Dermis microvascular lymphatic vessel endothelial cell (primary cell): ENCODE measurements at places on chromosomes 2 and 18.

DNA sequence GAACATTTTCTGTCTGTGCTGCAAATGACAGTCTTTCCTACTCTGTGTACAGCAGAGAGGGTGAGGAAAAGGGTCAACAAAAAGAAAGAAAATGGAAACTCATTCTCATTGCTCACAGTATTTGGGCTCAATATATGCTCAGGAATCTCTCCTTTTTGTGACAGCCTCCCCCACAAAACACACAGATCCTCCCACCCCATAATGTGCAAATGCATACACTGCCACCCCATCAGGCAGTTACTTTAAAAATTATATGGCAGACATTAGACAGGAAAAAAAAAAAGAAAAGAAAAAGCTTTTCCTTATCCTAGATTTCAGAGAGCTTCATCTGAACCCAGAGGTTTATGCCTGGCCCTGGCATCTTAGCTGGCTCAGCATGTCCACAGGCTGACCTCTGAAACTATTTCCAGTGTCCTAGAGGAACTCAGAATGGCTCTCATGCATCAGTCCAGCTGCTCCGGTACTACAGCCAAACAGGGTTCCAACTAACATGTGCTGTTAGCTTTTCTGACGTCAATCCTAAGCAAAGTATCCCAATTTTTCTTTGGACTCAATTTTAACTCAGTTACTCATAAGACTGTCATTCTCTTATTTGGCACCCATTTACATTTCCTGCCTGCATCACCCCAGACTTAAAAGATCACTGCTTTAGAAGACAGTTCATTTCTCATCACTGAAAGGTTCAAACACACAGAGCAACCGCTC lies 105.9 kb downstream of the RBMS1 start:
- no peak for DNase-seq

DNA sequence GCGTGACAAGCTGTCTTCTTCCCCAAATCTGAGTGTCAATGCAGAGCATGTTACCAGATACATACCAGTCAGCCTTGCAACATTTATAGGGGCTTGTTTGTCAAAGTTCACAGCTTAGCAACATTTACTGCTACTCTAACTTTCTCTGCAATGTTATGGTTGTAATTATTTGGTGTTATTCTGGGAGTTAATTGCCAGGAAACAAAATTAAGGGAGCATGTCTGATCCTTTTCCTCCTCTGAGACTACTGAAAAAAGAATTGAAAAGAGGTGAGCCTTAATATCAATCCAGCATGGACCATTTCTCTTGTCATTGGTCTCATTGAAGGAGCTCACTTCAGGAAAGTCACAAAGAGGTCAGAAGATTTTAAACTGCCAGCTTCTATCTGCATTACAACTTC lies 465.6 kb upstream of the LINC00305 start:
- no peak for DNase-seq

DNA sequence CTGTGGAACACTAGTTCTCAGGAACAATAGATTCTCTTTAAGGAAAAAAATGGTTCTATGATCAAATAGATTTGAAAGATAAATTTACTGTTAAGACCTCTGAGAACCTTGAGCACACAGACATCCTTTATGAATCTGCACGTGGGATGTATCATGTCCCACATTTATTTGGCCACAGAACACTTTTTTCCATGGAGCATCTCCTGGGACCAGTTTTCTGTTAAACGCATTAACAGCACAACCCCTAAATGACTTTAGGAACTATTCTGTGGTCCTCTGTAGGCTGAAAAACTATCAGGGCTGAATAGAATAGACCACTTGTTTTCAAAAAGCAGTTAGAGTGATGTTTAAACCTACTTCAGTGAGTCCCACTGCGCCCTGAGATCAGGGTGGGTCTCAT lies 132.2 kb upstream of the PID1 start:
- no peak for DNase-seq

GRCh38 chr2:132984731-132985130 lies 314.7 kb upstream of the LYPD1 start:
- DNase-seq, result no peak

DNA sequence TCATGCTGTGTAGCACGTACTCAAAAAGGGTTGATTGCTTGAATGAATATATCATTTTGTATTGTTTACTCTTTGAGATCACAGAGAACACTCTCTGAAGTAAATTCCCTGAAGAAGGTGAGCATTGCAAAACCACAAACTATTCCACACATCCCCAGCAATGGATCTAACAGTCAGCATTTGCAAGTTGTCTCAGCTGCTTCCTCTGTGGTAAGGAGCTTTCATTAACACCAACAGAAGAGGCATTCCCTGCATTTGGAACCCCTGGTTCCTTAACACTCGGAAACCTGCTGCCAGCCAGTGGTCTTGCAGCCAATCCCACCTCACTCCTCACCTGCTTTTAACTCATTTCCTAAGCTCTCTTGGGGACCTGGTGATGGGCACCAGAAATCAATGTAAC lies 108.4 kb downstream of the IRS1 start:
- no peak for DNase-seq

- DNase-seq, result no peak
These were observed 3.8 kb downstream of the SMYD5 start for GRCh38 chr2:73217826-73218225.

DNA sequence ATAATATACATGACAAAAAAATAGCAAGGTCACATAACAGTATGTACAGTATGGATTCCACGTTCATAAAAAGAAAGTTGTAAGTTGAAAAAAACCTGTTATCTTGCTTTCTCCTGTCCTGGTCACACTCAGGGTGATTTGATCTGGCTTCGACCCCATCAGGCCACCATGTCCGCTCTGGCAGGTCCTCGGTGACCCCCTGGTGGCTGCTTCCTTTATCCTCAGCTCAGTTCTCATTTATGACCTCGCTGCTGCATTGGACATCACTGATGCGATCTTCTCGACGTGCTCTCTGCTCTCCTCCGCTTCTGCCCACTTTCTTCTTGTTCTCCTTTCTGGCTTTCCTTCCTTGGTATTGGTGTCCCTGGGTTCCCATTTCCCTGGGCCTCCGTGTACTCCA lies 29.7 kb downstream of the DGKD start:
- DNase-seq, result no peak

DNA sequence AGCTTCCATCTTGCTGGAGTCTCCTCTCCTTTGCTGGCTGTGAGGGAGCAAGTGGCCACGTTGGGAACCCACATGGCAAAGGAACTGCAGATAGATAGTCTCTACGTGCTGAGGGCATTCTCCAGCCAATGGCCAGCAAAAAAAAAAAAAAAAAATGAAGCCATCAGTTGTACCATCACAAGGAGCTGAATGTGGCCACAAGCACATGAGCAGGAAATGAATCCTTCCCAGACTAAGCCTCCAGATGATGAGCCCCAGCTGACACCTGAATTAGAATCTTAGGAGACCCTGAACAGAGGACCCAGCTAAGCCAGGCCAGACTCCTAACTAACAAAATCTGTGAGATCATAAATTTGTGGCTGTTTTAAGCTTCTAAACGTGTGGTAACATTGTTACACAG lies 57.9 kb downstream of the SPIRE1 start:
- DNase-seq, result no peak

DNA sequence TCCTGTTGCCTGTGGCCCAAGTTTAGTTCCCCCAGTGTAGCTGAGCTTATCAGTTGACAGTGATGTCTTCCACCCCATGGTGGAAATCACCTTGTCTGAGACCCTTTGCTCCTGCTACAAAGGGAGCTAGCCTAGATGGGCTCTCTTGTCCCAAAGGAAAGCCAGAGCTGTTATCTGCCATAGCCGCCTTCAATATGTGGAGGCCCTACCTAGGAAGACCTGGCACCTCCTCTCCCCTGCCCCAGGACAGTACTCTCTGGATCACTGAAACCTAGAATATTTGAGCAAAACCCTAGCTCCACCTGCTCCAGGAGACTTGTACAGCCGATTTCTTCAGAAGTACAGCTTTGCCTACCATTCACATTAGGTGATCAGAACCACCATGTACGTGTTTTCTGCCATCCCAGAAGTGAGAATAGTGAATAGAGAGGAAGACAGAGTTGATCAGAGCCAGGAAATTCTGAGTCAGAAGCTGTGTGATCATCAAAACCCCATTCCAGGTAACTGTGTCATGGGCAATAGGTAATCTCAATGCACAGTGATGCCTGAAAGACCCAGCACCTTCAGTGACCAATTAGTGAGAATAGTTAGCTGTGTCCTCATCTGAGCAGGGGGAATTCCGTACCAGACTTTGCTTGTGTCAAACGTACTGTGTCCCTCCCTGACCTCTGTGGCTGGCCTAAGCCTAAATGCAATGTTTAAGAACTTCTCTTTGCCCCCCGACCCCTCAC lies 138.4 kb upstream of the ALPP start:
- DNase-seq, result peak; percentile 17

GRCh38 chr2:98269830-98270229 lies 76.4 kb upstream of the CNGA3 start:
- DNase-seq, result no peak

GRCh38 chr2:216428618-216429350 lies 16.5 kb downstream of the SMARCAL1 start:
- no peak for DNase-seq

- DNase-seq, result no peak
These were observed 121.2 kb downstream of the SMAD7 start for GRCh38 chr18:48829443-48830149.

DNA sequence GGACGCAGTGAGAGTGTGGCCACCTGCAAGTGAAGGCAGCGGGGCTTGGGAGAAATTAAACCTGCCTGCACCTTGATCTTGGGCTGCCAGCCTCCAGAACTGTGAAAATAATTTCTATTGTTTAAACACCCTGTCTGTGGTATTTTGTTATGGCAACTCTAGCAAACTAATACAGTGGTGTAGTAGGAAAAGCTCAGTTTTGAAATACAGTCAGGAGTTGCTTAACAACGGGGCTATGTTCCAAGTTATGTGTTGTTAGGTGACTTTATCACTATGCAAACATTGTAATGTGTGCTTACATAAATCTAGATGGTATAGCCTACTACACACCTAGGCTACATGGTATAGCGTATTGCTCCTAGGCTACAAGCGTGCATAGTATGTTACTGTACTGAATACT lies 93.4 kb upstream of the FN1 start:
- DNase-seq, result peak; percentile 85

- no peak for DNase-seq
These were observed 162.9 kb downstream of the FHOD3 start for GRCh38 chr18:36460324-36460850.

GRCh38 chr2:121348128-121348740 lies 63.2 kb upstream of the TFCP2L1 start:
- no peak for DNase-seq

DNA sequence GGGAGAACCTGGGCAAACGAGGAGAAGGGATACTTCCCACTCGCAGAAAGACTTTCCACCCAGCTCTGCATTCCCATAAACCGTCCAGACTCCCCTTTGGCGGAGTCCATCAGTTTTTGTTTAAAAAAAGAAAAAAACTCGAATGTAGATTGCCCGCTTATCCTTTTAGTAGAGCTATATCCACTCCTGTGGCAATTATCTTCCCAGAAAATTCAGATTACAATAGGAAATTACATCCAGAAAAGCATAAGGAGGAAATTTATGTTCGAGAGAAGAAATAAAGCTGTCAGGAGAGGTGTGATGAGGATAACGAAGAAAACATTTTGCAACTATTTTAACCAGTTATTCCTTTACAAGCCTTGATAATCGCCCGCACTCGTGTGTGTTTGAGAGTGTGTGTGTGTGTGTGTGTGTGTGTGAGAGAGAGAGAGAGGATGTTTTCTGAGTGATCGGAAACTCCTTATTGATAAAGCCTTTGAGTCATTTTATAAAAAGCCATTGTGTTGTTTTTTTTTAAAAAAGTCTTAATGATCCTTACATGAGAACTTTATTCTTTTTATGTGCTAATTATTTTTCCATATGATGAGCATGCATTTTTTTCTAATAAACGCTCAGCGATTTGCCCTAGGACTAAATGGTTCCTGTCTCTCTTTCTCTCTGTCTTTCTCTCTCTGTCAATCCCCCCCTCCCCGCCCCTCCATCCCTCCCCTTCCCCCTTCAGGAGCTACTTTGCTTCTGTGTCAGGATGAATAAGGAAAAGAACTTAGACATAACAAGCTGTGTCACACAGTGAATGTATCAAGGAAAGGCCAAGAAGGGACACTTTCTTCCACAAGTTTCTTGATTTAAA lies 1.1 kb upstream of the PPP3R1 start:
- DNase-seq, result peak; percentile 36

DNA sequence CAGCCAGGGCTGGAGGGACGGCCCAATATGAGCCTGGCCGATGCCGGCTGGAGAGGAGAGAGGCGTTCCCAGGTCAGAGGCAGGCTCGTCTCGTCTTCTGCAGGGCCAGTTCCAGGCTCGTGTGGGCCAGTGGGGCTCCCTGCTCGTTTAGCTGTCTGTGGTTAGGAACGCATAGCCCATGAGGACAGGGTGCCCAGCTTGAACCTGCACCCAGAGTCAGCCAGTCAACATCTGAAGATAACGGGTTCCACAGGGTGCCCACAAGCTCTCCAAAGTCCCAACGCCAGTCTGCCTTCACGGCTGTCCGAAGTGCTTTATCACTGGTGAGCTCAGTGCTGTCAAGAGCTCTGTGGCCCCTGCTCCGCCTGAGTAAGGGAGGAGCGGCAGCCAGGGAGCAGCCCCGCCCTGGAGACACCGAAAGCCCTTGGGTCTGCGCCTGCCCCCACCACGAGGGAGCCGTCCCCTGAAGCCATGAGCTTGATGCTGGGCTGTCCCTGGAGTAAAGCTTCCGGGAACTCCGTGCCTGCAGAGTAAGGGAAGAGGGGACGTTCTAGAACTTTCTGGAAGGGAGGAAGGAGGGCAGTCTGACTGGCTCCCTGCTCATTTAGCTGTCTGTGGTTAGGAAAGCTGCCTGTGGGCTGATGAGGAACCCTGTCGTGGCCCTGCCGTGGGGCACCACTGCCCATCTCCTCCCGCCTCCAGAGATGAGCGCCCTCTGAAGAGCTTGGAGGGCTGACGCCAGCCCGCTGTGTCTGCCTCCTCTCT lies 2.7 kb upstream of the HSBP1L1 start:
- DNase-seq, result no peak

GRCh38 chr18:50441501-50441900 lies 66.7 kb downstream of the SKA1 start:
- no peak for DNase-seq
